Kasumi-1 (cell line): ENCODE measurements at places on chromosomes 4 and X.

- DNase-seq: no peak
Observed at GRCh38 chrX:71542411-71542810, 9.5 kb downstream of the OGT start.

- DNase-seq: no peak
Observed at GRCh38 chrX:130174045-130174704, 2.4 kb downstream of the RAB33A start.

DNA sequence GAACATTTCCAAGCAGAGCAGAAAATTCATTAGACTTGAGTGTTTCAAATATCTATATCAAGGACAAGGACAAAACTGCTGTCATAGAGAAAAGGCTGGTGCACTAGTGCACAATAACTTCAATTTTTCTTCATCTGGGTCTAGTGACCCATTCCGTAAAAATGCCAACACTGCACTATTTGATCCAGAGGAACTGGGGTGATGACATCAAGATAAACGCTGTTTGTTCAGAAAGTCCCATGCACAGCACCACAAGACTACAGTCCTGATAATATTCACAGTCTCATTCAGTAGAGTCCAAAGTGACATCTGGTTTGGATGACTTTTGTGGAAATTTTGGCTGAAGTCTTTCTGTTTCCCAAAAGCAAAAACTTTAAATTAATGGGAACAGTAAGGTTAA is 303.5 kb upstream of the GALNT7 start:
- DNase-seq: no peak

DNA sequence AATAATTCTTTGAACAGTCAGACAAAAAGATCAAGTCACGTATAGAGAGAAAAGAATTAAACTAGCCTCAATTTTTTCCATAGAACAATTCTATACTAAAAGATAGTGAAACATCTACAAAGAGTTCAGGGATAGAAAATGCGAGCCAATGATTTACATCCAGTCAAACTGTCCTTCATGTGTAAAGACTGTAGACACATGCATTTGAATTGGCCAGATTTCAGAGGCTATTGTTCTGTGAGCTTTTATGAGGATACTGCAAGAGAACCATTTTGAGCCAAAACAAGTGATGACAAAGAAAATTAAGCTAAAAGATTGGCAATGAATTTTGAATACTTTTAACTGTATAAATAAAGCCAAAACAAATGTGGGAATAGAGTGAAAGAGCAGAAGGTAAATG is 1230.3 kb downstream of the RPA4 start:
- no peak for DNase-seq

DNA sequence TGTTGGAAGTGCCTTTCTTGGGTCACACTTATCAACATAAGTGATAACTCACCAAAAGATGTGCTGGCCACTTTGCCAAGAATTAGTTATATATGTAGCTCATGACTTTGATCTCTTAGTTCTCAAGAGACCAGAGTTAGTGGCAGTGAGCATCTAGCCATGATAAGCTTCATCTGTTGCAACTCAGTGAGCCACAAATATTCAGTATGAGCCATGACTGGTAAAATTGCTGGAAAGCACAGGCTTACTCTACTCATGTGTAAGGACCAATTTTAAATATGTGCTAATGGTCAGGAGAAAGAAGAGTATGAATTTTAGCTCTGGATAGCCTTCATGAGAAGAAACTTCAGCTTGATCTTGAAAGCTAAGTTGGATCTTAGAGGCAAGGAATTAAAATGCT is 59.4 kb upstream of the TLL1 start:
- no peak for DNase-seq

- DNase-seq: no peak
Observed at GRCh38 chr4:6111354-6111960, 88.9 kb downstream of the JAKMIP1 start.

DNA sequence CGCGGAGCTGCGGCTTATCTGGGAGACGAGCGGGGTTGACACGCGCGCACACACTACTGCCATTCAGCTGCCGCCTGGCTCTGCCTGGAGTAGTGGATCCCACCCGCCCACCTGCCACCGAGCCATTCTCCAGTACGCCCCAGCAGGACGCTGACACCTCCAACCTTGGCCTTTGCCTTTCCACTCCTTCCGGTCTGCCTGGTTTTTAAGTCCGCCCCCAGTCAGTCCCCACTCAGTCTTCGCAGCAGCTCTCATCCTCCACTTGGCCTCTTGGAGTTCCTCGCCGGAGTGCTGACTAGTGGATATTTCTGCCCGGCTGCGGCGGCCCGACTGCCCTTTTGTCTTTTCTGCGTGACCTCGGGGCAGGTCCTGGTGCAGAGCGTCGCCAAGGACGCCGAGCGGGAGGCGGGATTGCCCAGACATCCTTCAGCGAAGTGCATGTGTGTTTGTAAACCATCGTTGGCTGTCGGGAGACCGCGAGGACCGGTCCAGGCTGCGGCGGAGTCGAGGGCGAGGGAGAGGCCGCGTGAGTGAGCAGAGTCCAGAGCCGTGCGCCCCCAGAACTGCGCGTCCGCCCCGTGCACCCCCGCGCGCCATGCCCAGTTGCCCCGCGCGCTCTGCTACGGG is 1.1 kb downstream of the SLIT2 start:
- no peak for DNase-seq

- DNase-seq: peak; percentile 36
Observed at GRCh38 chr4:83113429-83113786, 1.1 kb downstream of the PLAC8 start.

GRCh38 chr4:151859641-151860040 is 98.8 kb upstream of the GATB start:
- DNase-seq: no peak

DNA sequence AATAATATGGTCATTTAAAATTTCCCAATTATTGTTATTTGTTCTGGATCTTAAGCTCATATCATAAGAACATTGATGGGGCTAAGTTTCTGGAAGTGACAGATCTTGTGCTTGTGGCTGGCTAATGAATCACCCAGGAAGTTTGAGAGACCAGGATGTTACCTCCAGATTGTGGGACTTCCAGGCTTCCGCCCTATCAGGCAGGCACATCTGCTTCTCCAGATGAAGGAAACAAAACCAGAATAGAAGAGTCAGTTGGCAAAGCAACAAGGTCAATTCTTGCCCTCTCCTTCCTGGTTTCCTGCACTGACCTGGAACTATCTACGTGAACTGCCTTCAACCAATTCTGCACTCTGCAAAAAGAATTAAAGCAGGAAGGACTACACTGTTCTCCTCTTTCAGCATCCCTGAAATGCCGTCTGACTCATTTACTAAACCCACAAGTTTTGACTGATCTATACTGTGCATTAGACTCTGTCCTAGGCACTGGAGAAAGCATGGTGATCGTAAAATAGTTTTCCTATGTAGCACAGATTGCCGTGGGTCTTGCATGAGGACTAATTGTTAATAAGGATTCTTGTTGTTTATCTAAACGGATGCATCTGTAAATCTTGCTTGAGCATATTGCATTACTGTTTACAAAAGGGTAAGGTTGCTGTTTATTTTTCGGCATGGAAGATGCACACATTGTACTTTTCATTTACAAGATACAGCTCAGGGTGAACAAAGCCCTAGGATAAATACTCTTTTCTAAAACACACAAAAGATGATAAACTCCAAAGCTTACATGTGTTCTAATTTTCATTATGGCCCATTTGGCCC is 74.6 kb downstream of the AMELX start:
- peak; percentile 45 for DNase-seq

GRCh38 chr4:99362768-99363167 is 10.2 kb upstream of the ADH1C start:
- no peak for DNase-seq

DNA sequence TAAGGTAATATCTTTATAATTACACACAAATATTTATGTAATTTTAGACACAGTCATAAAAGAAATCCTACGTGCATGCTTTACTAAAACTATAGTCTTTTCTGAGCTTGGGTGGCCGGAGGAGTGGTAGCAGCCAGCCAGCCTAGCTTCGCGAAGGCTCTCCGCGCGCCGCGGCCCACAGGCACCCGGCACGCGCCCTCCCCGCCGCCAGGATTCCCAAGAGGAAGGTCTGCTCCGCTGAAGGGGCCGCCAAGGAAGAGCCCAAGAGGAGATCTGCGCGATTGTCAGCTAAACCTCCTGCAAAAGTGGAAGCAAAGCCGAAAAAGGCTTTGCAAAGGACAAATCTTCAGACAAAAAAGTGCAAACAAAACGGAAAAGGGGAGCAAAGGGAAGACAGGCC is 8.7 kb upstream of the PJA1 start:
- no peak for DNase-seq

DNA sequence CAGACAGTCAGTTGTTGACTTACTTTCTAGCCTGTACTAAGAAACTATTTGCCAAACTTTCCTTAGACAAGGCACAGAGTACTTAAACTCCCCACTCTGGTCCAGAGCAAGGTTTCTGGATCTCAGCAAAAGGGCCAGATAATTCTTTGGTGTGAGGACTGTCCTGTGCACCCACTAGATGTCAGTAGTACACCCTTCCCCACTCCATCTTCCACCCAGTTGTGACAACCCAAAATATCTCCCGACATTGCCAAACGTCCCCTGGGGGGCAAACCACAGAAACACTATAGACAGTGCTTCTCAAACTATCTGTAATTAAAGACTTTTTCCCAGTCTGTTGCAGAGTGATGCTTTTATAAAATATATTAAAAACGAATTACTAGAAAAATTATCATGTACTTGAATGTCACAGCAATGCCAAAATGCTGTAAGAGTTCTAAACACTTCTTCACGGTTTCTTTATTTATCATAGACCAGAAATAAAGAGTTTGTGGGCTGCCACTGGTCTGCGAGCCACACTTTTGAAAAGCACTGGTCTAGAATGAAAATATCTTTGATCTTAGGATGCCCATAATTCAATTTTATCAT is 203.5 kb downstream of the PRDM5 start:
- peak; percentile 76 for DNase-seq

DNA sequence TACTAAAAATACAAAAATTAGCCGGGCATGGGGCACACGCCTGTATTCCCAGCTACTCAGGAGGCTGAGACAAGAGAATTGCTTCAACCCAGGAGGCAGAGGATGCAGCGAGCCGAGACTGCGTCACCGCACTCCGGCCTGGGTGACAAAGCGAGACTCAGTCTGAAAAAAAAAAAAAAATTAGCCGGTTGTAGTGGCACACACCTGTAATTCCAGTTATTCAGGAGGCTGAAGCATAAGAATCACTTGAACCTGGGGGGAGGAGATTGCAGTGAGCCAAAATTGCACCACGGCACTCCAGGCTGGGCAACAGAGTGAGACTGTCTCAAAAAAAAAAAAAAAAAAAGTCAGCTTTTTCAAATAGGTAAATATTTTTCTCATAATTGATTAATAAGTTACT is 71.9 kb downstream of the WDFY3 start:
- no peak for DNase-seq

DNA sequence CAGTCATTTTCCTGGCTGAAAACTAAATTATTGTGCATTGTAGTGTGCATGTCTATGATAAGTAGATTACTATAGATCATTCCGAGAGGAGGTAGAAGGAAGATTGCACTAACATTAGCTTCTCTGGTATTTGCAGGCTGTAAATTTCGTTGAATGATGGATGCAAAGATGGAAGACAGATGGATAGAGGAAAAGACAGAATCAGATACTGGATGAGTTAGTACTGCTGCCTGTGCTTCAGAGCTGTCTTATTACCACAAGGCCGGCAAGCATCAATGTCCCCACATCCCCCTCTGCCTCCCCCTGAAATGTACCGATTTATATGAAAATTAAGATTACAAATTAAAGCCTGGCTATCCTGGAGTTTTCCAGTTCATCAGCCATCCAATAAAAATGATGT is 17.7 kb downstream of the NAA11 start:
- DNase-seq: no peak
